ENCODE measurements at places on chromosomes 3 and 15.
A peak's percentile ranks its signal among the peaks of the same experiment; 100 is the strongest.

DNA sequence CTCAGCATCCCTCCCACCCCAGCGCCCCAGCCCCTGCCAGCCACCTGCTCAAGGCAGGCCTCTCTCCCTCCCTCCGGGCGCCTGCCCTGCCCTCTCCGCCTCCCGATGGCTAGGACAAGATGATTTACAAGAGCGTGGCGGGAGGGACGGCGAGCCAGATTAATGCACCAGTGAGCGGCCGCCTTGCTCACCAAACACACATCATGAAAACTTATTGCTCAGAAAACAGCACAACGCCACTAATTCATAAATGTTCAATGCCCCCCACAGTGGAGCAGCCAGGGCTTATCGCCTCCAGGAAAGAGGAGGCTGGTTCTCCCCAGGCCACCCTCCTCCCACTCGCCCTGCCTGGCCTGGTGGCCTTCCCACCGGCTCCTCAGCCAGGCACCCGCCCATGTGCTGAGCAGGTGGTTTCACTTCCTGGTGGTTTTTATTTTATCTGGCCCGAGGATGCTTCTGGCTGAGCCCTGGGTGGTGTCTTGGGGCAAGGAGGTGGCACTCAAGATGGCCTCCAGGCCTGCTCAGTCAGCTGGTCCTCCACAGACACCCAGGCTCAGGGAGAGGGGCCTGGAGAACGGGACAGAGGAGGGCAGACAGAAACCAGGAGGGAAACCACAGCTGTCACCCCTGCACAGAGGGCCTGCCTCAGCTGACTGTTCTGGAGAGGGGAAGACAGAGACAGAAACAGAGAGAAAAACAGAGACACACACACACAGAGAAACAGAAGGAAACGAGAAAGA lies 284.9 kb downstream of the UACA start:
- no peak for DNase-seq

GRCh38 chr3:194255252-194256039 lies 95.7 kb downstream of the CPN2 start:
- peak; percentile 97 for DNase-seq

GRCh38 chr3:111810909-111811308 lies 48.2 kb upstream of the PHLDB2 start:
- DNase-seq, result peak; percentile 27

- DNase-seq, result no peak
These were observed 32.9 kb downstream of the SLC4A7 start for GRCh38 chr3:27451251-27451650.

DNA sequence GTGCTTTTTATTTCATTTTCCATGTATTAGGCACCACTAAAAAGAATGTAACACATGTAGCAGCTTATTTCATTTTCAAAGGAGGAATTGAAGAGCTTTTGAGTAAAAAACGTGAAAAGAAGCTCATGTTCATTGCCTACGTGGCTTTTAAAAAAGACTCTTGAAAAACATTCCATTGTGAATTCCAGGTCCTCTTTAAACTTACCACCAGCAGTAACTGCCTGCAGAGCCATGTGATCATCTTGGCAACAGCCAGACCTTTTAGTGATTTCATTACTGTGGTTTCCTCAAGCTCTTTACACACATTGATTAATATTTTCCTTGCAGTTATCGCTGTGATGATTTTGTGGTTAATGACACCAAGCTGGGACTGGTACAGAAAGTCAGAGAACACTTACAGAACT lies 43.8 kb upstream of the FBXL22 start:
- DNase-seq, result peak; percentile 53

GRCh38 chr3:182136008-182136910 lies 424.5 kb downstream of the SOX2 start:
- no peak for DNase-seq

GRCh38 chr15:100847194-100847593 lies 32.4 kb upstream of the ALDH1A3 start:
- no peak for DNase-seq

DNA sequence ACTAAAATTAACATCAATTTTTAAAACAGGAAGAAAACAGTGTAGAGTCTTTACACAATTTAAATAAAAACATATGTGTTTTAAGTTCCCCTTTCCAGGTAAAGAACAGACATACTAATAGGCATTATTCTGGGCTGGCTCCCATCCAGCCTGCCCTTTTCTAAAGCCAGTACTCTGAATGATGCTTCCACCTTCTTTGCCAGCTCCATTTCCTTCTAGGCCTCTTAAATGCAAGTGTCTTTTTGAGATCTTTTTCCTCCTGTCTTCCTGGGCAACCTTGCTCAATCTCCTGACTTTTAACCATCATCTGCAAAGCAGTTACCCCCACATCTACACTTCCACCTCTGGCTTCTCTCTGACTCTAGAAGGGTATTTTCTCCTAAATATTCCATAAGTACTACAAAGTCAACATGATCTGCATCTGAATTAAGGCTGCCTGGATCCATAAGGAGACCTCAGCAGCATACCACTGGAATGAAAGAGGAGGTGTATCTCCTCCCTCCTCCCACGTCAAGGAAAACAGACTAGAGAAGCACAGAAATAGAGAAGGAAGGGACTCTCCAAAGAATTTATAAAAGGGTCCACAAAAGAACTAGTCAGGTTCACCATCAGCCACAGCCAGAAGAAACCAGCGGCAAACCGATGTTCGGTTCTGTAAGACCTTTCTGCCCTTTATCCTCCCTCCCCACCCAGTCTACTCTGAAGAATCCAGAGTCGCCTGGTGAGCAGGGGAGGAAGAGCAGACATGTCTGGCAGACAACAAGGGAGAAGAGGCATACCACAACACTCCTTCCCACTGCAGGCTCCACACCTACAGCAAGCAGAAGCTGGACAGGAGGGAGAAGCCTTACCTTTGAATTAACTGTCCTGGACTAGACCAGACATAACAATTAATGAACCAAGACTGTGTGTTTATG lies 47.1 kb downstream of the GOLIM4 start:
- DNase-seq, result no peak

GRCh38 chr3:169607949-169608348 lies 55.6 kb downstream of the MECOM start:
- no peak for DNase-seq

DNA sequence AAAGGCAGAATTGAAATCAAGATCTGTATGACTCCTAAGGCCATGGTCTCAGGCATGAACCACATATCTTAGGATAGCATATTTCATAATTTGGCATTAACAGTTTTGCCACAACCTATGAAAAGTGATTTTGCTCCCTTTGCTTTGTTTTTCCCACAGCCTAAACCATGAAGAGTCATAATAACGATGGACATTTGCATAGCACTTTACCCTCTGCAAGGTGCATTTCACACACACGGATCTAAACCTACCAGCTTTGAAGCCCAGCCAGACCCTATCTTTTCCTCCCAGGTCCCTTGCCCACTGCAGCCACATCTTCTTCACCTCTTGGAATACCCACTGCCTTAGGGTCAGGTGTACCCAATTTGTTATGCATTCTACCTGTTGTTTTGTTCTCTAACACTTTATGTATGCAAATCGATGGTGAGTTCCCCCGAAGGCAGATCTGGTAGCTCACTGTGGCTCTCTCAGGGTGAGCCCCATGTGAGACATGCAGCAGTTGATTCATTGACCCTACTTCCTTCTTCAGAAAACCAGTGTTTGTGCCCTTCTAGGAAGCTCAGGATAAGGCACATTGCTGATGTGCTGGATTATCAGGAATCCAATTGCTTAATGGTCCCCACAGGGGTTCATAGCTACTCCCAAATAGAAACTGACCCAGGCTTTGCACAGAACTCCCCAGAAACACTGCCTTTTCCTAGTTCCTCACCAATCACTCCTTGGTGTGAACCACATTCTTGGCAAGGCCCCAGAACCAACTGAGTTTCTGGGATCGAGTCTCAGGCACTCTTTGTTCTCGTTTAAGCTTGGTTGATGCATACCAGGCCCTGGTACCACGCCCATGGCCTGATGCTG lies 8.7 kb downstream of the ARHGAP31 start:
- no peak for DNase-seq

DNA sequence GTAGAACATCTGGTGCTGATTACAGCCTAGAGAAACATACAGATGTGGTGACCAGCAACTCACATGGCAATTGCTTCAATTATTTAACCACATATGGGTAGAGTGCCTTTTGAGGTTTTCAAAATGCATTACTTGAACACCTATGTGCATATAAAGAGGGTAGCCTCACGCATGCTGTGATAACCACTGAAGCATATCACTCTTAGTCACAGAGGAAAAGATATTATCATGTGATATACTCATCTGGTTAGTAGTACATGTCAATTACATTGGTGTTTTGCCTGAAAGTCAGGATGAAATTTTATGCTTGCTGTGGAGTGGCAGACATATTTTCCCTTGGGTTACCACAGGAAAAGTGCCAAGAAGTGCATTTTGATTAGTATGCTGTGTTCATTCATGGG lies 459.3 kb upstream of the AGTR1 start:
- DNase-seq, result no peak

DNA sequence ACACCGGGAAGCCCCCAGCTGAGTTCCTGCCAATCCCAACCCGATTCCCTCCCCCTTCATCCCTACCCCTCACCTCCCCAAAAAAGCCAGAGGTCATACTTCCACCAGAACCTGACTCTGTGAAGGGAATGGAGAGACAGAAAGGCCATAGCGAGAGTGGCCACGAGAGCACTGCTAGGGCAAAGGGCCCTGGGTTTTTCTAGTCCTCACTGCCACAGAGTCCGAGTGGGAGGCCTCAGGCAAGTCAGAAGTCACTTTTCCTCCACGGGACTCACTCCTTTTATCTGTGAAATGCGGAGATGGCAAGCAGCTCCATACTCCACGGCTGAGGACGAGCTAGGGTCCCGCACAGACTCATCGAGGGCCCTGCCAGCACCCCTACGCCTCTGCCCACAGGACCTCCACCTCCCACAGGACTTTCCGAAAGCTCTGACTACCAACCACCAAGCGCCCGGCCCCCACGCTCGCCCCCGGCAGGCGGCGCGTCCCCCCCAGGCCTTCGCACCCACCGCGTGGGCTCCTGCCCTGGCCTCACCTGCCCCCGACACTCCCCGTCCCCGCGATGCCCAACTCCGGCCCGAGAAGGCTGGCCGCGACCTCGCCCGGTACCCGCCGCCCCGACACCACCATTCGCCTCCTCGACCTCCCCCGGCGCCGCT lies 792 bp downstream of the ATP13A3 start:
- DNase-seq, result no peak

DNA sequence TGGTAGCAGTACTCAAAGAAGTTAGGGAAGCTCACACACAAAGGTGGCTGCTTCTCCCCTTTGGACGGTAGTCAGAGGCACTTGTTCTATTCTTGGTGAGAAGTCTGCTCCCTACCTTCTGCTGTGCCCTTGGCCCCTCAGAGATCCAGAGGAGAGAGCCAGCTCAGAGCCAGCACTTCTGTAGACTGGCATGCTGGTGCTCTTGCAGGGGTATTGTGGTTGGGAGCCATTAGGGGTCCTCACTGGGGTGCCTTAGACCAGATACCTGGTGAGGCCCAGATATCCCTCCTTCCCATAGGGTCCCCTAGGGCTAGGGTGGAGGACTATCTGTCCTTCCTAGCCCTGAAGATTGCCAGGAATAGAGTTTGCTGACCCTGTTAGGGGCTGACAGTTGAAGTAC lies 140.6 kb downstream of the EEFSEC start:
- DNase-seq, result no peak

DNA sequence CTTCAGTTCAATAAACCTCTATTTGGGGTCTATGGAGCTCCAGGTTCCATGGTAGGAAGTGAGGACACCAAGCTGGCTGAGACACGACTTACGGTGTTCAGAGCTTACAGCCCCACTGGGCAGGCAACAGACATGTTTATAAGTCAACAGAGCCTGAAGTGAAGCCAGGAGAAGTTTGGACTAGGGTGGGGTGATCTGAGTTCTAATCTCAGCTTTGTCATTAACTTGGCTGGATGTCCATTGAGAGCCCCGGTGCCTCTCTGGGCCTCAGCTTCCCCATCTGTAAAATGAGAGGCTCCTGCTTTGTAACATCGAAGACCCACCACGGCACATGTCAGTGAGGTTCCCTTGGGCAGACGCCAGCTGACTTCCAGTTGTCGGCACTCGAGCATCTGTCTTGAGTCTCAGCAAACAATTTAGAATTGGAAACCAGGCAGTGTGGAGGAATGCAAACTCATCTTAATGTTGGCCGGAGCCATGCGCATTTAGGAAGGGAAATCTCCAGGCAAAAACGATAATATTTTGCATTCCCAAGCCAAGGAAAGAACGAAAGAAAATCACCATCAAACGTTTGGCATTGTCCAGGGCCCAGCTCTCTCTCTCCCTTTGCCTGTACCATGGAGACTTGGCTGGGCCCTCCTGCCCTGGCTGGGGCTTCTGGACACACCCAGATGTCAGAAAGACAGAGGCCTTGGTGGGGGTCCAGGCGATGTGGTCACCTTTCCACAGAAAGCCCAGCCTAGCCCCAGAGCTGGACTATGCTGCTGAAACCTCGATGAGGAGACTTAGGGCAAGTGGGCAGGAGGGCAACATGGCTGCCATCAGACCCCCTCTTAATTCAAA lies 18.4 kb downstream of the ITGA11 start:
- no peak for DNase-seq

- no peak for DNase-seq
These were observed 17.5 kb upstream of the BCHE start for GRCh38 chr3:165854696-165855095.

- DNase-seq, result no peak
These were observed 60.5 kb upstream of the PRR23C start for GRCh38 chr3:139105154-139105702.

DNA sequence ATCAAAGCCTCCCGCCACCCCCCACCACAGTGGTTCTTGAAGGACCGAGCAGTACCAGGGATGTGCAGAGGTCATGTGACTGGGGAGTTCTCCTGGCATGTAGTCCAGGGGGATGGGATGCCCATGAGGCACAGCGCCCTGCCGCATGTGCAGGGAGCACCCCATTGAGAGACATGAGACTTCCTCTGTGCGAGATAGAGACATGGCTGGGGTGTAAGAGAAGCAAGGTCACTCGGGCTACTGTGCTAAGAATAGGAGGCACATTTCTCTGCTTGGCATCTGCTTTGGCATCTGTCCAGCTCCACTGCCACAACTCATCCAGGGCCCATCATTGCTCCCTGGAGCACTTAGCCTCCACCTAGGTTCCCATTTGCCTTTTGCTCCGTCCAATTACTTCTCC lies 2.4 kb upstream of the CYP1A1 start:
- DNase-seq, result no peak

GRCh38 chr3:196740481-196741248 lies 1.0 kb downstream of the PAK2 start:
- DNase-seq, result no peak

DNA sequence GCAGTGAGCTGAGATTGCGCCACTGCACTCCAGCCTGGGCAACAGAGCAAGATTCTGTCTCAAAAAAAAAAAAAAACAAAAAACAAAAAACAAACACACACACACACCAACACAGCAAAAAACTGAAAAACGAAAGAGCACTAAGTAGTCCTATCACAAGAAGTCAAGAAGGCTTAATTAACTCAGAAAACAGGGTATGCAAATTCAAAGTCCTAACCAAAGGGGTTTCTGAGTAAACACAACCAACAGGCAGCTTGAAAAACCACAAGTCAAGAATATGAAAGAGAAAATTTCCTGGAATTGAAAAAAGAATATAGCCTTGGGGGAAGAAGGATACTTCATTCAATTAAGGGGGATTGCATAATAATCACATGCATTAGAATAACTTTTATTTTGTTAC lies 37.7 kb upstream of the PARP14 start:
- no peak for DNase-seq

GRCh38 chr3:11820531-11821041 lies 26.1 kb downstream of the TAMM41 start:
- DNase-seq, result no peak

GRCh38 chr3:197224034-197224444 lies 74.4 kb downstream of the DLG1 start:
- DNase-seq, result peak; percentile 66

- DNase-seq, result no peak
These were observed 100.7 kb upstream of the PTPRG start for GRCh38 chr3:61460636-61461035.
